ENCODE measurements at places on chromosomes 3 and 15. TPM values are rescaled to one million over a fixed set of nuclear protein-coding genes. Genes with fewer than 3 reads are reported as not detected.

DNA sequence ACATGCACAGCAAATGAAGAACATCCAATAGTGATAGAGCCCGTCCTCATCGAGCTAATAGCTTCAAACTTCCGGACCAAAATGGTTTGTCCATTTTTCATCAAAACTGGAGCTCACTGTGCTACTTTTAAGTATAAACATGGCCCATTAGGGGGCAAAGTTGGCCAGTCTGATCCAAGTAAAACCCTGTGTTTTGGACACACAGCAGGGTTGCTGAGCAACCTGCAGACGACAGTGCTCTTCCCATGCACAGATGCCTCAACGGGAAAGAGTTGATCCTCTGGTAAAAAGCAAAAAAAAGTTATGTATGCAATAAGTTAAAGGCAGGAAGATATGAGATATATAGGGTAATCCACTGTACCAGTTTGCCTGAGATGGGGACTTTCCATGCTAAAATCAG is 244.0 kb upstream of the THBS1 start:
- DNase-seq = no peak
- H3K4me1 ChIP-seq = no peaks in the 10 kb centered on the region
- no peak overlapping the region for H3K4me3 ChIP-seq
- H3K27me3 ChIP-seq = no peaks in the 10 kb centered on the region
- no peaks in the 10 kb centered on the region for H3K36me3 ChIP-seq
- no peak overlapping the region for H3K27ac ChIP-seq

Gene SLC12A1
- 1.0 TPM for total RNA-seq

DNA sequence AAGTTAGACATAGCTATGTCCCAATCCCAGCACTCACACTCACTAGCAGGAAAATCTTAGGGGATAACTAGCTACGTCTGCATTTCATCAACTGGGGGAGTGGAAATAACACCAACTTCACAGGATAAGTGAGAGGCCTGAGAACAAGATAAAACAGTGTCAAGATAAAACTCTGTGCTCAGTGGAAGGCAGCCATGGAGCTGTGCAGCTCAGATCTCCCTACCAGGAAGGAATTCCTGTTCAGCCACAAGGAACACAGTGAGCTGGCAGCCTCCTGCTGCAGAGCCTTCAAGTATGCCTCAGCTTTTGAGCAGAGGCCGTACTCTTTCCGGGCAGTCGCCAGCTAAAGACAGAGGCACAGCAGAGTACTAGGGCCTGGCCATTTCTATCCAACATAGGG is 115.8 kb upstream of the TOPAZ1 start:
- DNase-seq = no peak
- no peak overlapping the region for H3K4me3 ChIP-seq

- H3K27ac ChIP-seq = no peak overlapping the region
- no peak for DNase-seq
- H3K27me3 ChIP-seq = no peaks in the 10 kb centered on the region
- no peak overlapping the region for H3K4me3 ChIP-seq
Observed at GRCh38 chr15:83959477-83959876, 276.1 kb upstream of the GOLGA6L4 start.

DNA sequence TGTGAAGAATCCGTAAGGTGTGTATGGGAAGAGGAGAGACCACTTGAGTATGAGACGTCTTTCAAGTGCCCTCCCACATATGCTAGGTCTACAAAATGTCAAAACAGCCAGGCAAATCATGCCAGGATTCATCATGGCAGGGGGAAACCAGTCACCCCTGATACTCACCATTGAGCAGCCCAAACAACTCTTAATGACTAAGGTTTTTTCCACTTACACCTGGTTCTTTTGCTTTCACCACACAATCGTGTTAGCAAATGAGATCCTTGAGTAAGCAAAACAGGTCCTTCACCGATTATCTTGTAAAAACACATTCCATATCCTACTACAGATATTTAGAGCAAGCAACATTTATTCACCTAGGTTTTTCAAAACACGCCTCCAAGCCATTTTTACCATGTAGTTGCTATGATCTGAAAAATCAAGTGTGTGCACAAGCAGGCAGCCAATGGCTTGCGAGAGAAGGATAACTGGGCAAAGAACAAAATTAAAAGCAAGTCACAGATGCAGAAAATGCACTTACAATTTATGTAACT is 177.5 kb upstream of the LPP start:
- no peaks in the 10 kb centered on the region for H3K27me3 ChIP-seq
- H3K36me3 ChIP-seq = peaks cover 3% of the 10 kb centered on the region

DNA sequence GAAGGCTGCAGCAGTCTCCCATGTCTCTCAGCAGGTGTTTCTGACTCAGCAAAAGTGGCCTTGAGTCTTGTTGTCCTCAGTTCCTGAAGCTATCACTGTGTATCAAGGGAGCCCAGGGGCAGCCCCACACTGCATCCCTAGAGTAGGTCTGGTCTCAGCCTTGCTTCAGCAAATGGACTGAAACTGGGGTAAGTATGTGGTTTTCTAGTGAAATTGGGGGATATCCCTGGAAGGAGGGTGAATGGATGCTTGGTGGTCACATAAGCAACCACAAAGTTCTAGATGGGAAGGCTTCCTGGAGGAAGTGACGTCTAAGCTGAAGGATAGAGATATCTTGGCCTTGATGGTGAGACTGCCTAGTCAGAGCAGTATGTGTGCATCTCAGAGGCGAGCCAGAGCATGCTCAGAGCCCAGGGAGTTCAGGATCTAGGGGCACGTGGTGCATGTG is 38.4 kb downstream of the TMEM158 start:
- no peaks in the 10 kb centered on the region for H3K36me3 ChIP-seq
- H3K4me1 ChIP-seq = peaks cover 3% of the 10 kb centered on the region
- DNase-seq = no peak
- H3K27ac ChIP-seq = no peak overlapping the region

DNA sequence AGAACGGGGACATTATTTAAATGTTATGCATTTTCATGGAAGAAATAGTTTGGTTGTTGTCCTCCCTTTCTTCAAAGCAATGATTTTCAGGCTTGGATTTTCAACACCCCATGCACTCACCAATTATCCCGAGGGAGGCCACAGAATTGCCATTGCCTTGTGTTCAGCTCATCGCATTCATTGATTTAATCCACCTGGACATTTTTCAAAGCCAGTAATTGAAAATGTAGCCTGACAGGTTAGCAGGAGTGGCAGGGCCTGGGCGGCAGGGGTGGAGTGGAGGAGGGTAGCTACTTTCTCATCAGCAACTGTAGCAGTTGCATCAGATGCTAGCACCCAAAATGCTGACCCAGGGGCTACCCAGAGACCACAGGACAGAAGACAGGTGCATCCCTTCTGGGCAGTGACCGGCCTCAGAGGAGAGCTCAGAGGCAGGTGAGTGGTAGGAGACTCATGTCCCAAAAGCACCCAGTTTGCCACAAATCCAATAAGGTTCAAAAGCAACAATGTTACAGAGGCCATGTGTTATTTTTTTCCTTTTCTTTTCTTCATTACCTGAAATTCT is 242.4 kb downstream of the CD47 start:
- H3K4me3 ChIP-seq = no peak overlapping the region
- no peaks in the 10 kb centered on the region for H3K4me1 ChIP-seq
- no peak overlapping the region for H3K27ac ChIP-seq
- H3K36me3 ChIP-seq = no peaks in the 10 kb centered on the region

DNA sequence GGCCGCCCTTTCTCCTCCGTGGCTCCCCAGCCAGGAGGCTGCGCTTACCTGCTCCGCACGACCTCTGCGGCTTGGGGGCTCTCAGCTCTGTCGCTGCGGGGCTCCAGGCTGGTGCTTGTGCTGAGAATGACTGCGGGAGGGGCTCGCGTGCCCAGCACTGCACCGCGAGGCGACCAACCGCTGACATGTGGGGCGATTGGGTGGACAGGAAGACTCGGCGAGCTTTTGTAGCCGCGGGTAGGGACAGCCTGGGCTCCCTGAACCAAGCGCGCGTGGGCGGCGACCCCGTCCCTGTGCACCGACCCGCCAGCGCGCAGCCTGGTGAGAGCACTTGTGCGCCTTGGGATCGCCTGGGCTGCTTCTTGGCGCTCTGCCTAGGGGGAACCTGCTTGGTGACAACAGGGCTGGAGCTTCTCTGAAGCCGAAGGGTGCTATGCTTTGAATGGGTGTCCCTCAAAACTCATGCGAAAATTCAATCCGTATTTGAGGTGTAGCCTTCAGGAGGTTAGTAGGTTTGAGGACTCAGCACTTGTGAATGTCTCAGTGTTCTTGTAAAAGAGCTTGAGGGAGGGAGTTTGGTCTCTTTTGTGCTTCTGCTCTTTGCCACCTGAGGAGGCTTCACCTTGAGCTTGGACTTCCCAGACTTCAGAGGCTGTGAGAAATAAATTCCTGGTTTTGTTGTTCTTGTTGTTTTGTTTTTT is 50.4 kb downstream of the IL12A start:
- peak overlapping the region; percentile 45 for H3K4me3 ChIP-seq
- H3K27me3 ChIP-seq = peaks cover 2% of the 10 kb centered on the region
- 0 out of 2 replicates have a peak, but pooled peaks cover 4% of the 10 kb centered on the region for H3K4me1 ChIP-seq
- H3K27ac ChIP-seq = no peak overlapping the region
- DNase-seq = peak; percentile 60

DNA sequence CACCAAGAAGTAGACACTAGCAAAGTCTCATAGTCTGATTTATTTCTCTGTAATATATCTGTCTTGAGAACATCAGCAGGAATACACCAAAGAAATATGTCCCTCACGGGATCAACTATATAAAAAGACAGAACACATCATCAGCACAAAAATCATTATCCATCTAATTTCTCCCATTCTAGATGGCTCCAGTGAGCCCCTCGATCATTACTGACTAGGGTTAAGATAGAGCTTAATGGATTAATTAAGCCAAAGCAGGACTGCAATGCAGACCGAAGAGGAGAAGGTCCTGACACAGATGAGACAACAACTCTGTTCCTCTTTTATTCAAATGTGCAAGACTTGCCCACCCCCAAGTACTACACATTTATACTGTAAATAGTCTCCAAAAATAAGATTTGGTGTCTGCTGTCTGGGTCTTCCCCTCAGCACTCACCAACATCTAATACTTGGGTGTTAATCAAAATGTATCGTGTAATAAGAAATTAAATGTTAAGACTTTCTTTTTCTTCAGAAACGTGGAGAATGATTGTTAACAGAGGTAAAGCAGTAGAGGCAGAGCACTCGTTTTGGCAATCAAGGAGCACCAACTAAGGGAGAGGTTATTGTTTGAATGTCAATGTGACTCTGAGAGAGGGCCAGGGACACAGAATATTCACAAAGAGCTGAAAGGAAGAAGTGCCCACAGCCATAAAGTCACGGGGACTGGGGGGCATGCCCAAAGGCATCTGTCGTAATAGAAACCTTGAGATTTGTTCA is 133.6 kb downstream of the TIGIT start:
- no peak for DNase-seq
- peaks cover 5% of the 10 kb centered on the region for H3K4me1 ChIP-seq
- no peak overlapping the region for H3K27ac ChIP-seq
- no peaks in the 10 kb centered on the region for H3K36me3 ChIP-seq

Gene MUC4
- 2.0 TPM for total RNA-seq

Gene TRH
- total RNA-seq = not detected

- no peaks in the 10 kb centered on the region for H3K4me1 ChIP-seq
- H3K27me3 ChIP-seq = no peaks in the 10 kb centered on the region
- H3K36me3 ChIP-seq = no peaks in the 10 kb centered on the region
- no peak for DNase-seq
- H3K4me3 ChIP-seq = no peak overlapping the region
- no peak overlapping the region for H3K27ac ChIP-seq
Observed at GRCh38 chr3:41726891-41727290, 235.0 kb downstream of the ULK4 start.

Gene SRP14
- 186 TPM for total RNA-seq

Gene GRIP2
- 6.9 TPM for total RNA-seq

Gene CCR2
- not detected for total RNA-seq

Gene GOLGA8M
- total RNA-seq = not detected

DNA sequence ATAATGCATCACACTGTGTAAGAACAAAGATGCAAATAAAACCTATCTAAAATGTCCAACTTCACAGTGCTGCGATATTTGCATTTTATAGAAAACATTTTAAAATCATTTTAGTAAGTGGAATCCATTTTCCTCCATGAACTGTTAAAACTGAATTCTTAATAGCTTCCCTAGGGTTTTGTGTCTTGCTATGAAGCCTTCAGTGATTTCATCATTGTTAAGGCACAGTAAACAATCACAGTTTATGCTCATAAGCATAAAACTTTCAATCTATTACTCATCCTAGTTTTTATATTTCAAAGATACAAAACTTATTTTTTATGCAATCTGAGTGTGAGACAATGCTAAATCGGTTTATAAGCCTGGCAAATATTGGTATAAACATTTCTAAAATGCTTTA is 509.7 kb downstream of the TUSC7 start:
- H3K27me3 ChIP-seq = no peaks in the 10 kb centered on the region
- no peak overlapping the region for H3K4me3 ChIP-seq
- DNase-seq = no peak
- H3K4me1 ChIP-seq = no peaks in the 10 kb centered on the region

DNA sequence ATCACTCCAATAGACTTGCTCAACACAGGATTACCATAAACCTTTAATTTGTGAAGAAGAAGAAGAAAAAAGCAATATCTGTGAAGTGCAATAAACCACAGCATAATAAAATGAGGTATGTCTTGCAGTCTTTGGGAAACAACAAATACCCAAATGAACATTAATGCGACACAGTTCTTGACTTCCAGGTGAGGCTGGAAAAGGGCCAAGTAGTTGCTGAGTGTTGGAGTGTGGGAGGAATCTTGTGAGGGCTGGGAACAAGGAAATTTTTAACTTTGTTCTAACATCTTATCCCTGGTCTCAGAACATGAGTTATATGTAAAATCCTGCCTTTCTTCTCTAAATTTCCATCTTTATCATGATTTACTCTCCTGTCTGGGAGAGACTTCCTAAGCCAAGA is 206.5 kb downstream of the DTWD1 start:
- no peaks in the 10 kb centered on the region for H3K4me1 ChIP-seq
- H3K27me3 ChIP-seq = no peaks in the 10 kb centered on the region
- H3K4me3 ChIP-seq = no peak overlapping the region
- H3K36me3 ChIP-seq = no peaks in the 10 kb centered on the region

Gene GCSAM
- total RNA-seq = not detected

Gene TMC3
- not detected for total RNA-seq

GRCh38 chr3:42403737-42404136 is 6.7 kb downstream of the LYZL4 start:
- DNase-seq = no peak
- no peak overlapping the region for H3K27ac ChIP-seq
- H3K36me3 ChIP-seq = no peaks in the 10 kb centered on the region
- no peaks in the 10 kb centered on the region for H3K4me1 ChIP-seq

DNA sequence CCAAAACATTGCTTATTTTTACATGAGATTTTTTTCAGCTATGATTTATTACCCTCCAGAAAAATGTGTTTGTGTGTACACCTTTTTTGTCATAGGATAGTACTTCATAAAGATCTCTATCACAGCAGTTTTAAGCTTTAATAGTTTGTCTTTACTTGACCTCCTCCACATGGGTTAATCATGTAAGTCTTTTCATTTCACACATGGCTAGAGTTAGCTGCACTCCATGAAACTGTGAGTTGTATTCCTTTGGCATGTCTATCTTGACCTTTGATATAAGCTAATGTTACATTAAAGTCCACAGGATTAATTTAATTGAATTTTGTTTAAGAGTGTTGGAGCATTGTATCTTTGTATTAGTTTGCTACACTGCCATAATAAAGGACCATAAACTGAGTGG is 217.1 kb downstream of the OTOL1 start:
- no peak overlapping the region for H3K27ac ChIP-seq
- H3K27me3 ChIP-seq = no peaks in the 10 kb centered on the region
- no peak for DNase-seq
- no peaks in the 10 kb centered on the region for H3K36me3 ChIP-seq

Gene CDCP1
- 23.3 TPM for total RNA-seq

Gene MFGE8
- total RNA-seq = 1,211 TPM

Data from H1 (cell line).